ENCODE measurements at places on chromosomes 2 and 18.

- DNase-seq = no peak
Observed at GRCh38 chr2:231662811-231663457, 45.4 kb upstream of the PTMA start.

- DNase-seq = no peak
Observed at GRCh38 chr2:25483607-25484266, 142.0 kb upstream of the DNMT3A start.

GRCh38 chr2:49950646-49951045 is 796.3 kb upstream of the FSHR start:
- no peak for DNase-seq

GRCh38 chr2:128439791-128440665 is 121.4 kb upstream of the HS6ST1 start:
- DNase-seq = no peak

GRCh38 chr2:108073415-108074072 is 87.2 kb downstream of the SLC5A7 start:
- no peak for DNase-seq

DNA sequence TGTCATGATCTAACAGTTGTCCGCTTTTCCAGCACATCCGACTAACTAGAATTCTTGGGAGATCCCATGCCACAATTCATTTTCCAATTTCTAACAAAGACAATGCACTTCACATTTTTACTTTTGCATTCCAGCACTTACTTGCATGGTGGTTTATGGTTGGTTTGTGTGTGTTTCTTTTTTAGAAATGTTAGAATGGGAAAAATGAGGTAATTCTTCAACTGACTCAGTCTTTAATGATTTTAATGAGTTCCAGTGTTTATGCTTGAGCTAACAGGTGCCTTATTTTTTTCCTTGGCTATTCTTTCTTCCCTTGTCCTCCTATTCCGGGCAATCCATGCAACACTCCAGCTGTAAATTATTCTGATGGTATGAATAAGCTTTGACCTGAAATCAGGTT is 46.4 kb downstream of the SLC8A1 start:
- DNase-seq = no peak

DNA sequence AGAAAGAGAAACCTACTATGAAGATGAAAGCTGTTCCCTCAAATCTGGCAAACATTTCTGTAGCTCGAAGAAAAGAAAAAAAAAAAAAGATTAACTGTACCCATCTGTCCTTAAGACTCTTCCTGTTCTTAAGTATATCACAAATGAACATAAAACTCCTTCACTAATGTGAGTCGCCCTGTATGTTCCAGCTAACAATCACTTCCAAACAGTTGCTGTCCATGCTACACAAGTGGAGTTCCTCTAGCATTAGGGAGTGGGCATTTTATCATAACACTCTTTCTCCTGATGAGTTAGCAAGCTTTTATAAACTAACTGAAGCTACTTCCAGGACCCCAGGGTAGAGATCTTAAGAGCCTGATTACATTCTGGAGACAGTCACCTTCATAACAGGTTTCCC is 5.8 kb downstream of the CUL3 start:
- DNase-seq = no peak

DNA sequence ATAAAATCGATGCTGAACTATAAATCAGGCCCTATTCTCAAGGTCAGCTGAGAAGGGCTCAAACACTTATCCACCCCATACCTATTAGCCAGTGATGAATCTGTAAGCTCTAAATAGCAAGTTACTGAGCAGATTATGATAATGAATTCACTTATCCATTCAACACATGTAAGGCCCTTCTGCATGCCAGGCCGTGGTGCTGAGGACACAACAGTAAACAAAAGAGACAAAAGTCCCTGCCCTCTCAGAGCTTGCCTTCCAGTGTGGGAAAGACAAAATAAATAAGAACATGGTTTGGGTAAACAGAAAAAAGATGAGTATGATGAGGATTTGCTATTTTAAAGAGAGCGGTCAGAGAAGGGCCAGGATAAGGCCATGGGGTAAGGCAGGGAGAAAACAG is 11.7 kb downstream of the TTC32 start:
- DNase-seq = no peak

- DNase-seq = no peak
Observed at GRCh38 chr2:48514348-48515003, 15.5 kb upstream of the STON1 start.
